CD4-positive, alpha-beta T cell (primary cell): ENCODE measurements at places on chromosomes 5 and 9.

GRCh38 chr9:132994410-132995120, 16.1 kb downstream of the GFI1B start:
- DNase-seq, result no peak
- H3K4me1 ChIP-seq, result peaks cover 7% of the 10 kb centered on the region
- no peaks in the 10 kb centered on the region for H3K36me3 ChIP-seq
- no peak overlapping the region for H3K27ac ChIP-seq

DNA sequence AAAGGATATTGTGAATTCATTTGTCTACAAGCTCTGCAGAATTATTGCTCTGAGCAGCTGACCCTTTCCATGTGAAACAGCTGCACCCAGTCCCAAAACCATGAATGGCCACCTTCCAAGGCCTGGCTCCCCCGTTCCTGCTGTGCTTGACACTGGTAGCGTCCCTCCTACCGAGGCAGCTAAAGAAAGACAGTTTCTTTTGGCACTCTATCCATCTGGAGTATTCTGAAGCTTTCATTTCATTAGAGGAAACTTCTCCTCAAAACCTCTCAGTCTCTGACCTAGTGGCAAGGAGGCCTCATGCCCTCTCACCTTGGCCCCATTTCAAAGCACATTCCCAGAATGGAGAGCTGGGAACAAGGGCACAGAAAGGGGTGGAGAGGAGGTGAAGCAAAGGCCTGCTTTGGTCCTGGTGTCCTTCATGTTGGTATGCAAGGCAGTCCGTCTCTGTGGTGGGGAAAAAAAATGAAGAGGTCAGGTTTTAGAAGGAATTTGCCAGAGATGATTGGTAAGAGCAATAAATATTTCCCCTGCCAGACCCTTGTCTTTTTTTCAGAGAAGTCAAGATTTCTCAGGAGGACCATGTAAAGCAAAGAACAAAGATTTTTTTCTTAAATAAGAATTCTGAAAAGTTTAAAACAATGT, 232.0 kb downstream of the RFK start:
- H3K36me3 ChIP-seq, result peaks cover 3% of the 10 kb centered on the region
- no peak for DNase-seq
- H3K4me3 ChIP-seq, result no peak overlapping the region
- no peaks in the 10 kb centered on the region for H3K4me1 ChIP-seq
- no peak overlapping the region for H3K27ac ChIP-seq
- no peaks in the 10 kb centered on the region for H3K27me3 ChIP-seq

GRCh38 chr5:109690242-109690974, 681 bp downstream of the MAN2A1 start:
- H3K4me3 ChIP-seq, result peak overlapping the region; percentile 92
- no peaks in the 10 kb centered on the region for H3K36me3 ChIP-seq
- no peaks in the 10 kb centered on the region for H3K27me3 ChIP-seq
- peaks cover 29% of the 10 kb centered on the region for H3K4me1 ChIP-seq

DNA sequence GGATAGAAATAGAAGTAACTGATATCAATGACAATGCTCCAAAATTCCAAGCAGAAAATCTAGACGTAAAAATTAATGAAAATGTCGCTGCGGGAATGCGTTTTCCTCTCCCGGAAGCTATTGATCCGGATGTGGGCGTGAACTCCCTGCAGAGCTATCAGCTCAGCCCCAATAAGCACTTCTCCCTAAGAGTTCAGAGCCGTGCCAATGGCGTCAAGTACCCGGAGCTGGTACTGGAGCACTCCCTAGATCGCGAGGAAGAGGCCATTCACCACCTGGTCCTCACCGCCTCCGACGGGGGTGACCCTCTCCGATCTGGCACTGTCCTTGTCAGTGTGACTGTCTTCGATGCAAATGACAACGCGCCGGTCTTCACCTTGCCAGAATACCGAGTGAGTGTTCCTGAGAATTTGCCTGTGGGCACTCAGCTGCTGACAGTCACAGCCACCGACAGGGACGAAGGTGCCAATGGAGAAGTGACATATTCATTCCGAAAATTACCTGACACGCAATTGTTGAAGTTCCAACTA, 818 bp downstream of the PCDHGA10 start:
- peaks cover 84% of the 10 kb centered on the region for H3K27me3 ChIP-seq
- H3K4me1 ChIP-seq, result peaks cover 15% of the 10 kb centered on the region
- peak overlapping the region; percentile 53 for H3K4me3 ChIP-seq
- no peaks in the 10 kb centered on the region for H3K36me3 ChIP-seq
- DNase-seq, result no peak

DNA sequence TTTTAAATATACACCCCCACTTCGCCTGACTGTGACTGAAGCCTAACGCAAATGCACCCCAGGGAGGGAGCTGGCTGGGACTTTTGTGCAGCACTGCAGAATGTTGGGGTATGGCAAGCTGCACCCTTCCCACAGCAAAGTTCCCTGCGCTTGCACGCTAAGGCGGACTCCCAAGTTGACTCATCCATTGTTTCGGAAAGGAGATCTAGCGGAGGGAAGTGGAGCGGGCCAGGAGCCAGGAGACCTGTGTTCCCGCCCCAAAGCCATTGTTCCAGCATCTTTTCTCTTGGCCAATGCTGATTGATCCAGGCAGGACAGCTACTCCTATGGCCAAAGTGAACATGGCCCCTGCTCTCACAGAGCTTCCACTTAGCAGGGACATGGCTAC, 202.9 kb downstream of the AOPEP start:
- no peak for DNase-seq
- no peak overlapping the region for H3K27ac ChIP-seq
- H3K27me3 ChIP-seq, result no peaks in the 10 kb centered on the region
- H3K36me3 ChIP-seq, result no peaks in the 10 kb centered on the region
- no peak overlapping the region for H3K4me3 ChIP-seq
- no peaks in the 10 kb centered on the region for H3K4me1 ChIP-seq

DNA sequence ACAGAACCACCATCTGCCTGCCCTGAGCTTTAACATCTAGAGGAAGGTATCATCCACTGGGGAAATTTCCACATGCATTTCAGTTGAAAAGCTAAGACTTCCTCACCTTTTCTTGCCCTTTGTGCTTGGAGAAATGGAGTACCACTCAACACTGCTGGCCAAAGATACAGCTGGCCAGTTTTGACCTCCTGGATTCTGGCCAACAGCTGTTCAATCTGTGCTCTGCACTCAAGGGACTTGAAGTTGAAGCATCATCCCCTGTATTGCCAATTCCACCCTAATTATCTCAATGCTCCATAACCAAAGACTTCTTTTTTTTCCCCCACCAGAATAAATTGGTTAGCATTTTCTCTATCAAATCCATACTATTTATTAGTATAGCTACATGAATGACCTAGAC, 70.4 kb upstream of the PRDM9 start:
- no peaks in the 10 kb centered on the region for H3K36me3 ChIP-seq
- no peaks in the 10 kb centered on the region for H3K4me1 ChIP-seq
- no peak for DNase-seq
- no peak overlapping the region for H3K27ac ChIP-seq
- no peak overlapping the region for H3K4me3 ChIP-seq

DNA sequence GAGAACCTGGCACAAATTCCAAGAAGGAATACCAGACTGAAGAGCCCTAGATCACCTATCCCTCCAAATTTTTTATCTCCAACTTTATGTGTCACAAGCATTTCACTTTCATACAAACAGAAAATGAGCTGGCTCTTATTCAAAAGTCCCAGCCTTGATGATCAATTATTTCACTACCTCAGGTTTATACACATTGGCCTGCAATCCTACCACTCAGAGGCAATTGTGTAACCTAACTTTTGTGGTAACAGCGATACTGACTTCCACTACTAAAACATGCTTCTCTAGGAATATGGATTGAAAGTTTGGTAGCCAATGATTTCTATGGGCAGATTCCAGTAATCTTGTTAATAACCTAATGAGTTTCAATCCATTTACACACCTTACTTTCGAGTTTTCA, 10.5 kb downstream of the RNF38 start:
- H3K36me3 ChIP-seq, result peaks cover 33% of the 10 kb centered on the region
- no peaks in the 10 kb centered on the region for H3K27me3 ChIP-seq
- peaks cover 12% of the 10 kb centered on the region for H3K4me1 ChIP-seq
- no peak overlapping the region for H3K27ac ChIP-seq
- no peak for DNase-seq
